Fibroblast of skin of abdomen (primary cell): ENCODE measurements at places on chromosomes 5 and 9.

GRCh38 chr9:38344566-38345324 lies 47.8 kb upstream of the ALDH1B1 start:
- DNase-seq: no peak

DNA sequence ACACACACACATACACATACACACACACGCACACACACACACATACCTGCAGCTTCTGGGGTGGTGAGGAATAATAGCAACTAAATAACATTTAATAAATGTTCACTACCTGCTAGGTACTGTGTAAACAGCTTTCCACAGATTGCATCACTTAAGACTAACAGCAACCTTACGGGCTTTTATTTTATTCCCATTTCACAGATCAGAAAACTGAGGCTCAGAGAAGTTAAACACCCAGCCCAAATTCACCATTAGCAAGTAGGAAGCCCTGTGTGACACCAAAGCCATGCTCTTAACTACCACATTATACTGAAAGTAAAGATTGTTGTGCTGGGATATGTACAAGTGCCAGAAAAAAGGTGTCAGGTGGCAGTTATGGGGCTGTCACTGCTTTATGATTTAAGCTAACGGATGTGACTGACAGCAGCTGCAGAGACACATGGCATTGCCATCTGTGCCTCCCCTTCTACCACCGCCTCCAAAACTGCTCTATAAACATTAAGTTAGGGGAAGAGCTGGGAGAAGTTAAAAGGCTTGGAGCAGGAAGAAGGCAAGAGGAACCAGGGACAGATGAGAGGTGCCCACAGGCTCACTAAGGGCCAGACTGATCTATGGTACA lies 13.6 kb downstream of the MTMR12 start:
- DNase-seq: no peak

- DNase-seq: no peak
These were observed 255.4 kb downstream of the FAM114A2 start for GRCh38 chr5:153783362-153783658.

GRCh38 chr9:96031366-96031824 lies 155.9 kb downstream of the ERCC6L2 start:
- DNase-seq: no peak

- DNase-seq: no peak
These were observed 5.6 kb upstream of the ANKRD18A start for GRCh38 chr9:38626006-38626405.

DNA sequence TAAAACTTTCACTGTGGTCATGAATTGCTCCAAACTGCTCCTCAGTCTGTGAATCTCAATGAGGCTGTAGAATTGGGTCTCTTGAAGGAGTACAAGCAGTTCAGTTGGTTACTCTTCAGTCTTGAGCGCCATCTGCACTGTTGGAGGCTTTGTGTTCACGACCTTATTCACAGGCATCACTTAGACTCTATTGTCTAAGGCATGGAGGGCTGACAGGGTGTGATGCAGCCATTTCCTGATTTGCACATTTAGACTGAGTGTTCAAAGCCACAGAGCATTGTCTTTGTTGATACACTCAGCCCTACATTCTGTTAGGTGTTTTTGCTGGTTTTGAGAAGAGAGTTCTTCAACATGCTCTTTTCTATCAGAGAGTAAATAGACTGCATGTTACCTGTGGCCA lies 355.9 kb upstream of the RIOK2 start:
- DNase-seq: no peak

- DNase-seq: no peak
These were observed 64.9 kb downstream of the DTWD2 start for GRCh38 chr5:118923295-118924005.

DNA sequence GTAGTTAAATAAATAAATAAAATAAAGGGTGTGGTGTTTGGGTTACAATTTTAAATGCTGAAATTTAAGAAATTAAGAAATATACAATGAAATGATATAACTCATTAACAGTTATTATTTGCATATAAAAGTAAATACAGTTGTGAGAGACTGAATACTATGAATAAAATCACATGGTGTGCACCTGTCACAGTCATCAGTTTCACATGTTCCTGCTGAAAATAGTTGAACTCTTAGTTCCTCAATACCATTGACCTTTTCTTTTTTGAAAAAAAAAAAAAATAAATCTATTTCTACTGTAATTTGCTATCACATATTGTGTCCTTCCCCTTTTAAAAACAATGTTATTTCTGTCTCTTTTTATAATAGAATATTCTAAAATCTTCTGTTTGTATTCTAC lies 130.9 kb upstream of the CHD1 start:
- DNase-seq: no peak

- DNase-seq: peak; percentile 92
These were observed 6.2 kb upstream of the SLC1A3 start for GRCh38 chr5:36599986-36600779.

GRCh38 chr9:105376893-105377292 lies 70.9 kb upstream of the FSD1L start:
- DNase-seq: no peak

DNA sequence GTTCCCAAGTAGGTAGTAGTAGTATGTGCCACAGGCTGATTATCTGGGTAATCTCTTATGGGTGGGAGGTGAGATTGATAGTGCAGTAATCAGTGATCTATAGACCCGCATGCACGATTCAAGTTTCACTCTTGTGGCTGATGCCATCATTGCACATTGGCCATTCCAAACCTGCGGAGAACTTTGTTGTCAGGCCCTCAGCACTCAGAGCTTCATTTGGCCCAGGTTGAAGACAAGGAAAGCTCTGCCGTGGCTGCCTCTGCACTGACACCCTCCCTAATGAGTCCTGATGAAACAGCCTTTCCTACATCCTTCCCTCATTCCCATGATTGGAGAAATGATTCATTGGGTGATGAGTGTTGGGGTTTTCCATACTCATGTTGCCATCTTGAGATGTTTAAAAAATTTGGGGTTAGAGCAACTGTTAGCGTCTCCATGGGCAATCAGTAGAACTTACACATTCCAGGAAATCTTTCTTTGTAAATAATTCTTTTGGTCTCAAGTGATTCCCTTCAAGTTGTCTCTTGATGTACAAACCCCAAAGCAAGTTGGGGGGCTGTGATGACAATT lies 22.9 kb downstream of the PROP1 start:
- peak; percentile 69 for DNase-seq

- DNase-seq: peak; percentile 93
These were observed 137.1 kb downstream of the FGF1 start for GRCh38 chr5:142548739-142549275.

DNA sequence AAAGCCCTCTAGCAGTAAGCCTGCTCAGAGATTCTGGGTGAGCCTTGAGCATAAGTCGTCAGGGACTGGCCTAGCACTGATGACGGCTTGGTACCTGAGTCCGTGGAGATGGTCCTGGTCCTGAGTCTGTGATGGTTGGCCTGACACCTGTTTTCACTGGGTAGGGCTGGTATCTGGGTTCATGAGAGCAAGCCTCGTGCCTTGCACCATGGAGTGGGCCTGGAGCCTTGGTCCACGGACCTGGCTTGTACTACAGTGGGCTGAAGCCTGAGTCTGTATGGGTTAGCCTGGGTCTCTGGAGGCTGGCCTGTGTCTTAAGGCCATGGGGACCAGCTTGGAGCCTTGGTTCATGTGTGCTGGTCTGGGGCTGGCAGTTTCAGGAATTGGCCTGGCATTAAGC lies 310.3 kb upstream of the ISL1 start:
- DNase-seq: no peak

GRCh38 chr9:38649731-38650363 lies 29.5 kb upstream of the ANKRD18A start:
- no peak for DNase-seq

- DNase-seq: no peak
These were observed 225.7 kb downstream of the CACNA1B start for GRCh38 chr9:138103111-138103848.

- DNase-seq: peak; percentile 75
These were observed 302.7 kb upstream of the RFX3 start for GRCh38 chr9:3828495-3828894.
